Stimulated activated CD8-positive, alpha-beta memory T cell treated with anti-CD3 and anti-CD28 coated beads, Interleukin-12 subunit alpha, Interleukin-12 subunit beta, amount 100 ng/mL, for 1 hour (primary cell): ENCODE measurements at places on chromosomes 4 and X.

DNA sequence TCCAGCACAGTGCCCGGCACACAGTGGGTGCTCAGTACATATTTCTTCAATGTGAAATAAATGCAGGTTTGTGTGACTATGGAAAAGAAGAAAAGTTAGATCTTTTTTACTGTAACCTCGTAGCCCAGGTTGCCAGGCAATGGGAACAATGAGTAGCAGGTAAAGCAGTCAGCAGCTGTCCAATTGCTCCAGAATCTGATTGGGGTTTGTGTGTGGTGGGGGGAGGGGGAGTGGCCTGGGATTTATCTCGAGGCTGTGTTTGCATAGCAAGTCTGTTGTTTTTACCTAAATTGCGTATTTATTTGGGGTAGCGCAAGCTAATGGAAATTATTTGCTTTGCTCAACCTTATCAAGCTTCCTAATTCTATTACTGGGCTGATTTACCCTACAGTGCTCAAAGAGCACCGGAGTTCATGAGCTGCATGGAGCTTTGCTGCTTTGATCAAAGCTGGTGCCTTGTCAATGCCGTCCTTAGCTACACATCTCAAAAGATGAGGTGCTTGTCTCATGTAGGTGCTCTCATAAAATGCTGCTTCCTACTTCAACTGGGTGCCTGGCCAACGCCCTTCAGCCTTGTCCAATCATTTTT is 145.0 kb upstream of the DGKK start:
- no peak for DNase-seq

GRCh38 chrX:24357106-24357505 is 3.3 kb upstream of the SUPT20HL1 start:
- DNase-seq: no peak

GRCh38 chrX:122567911-122568310 is 616.2 kb upstream of the GRIA3 start:
- DNase-seq: no peak

GRCh38 chr4:53599632-53600031 is 8.3 kb upstream of the LNX1 start:
- no peak for DNase-seq

- DNase-seq: no peak
Observed at GRCh38 chr4:99591757-99592156, 17.1 kb downstream of the MTTP start.

- DNase-seq: no peak
Observed at GRCh38 chr4:174928174-174928573, 10.0 kb downstream of the ADAM29 start.

DNA sequence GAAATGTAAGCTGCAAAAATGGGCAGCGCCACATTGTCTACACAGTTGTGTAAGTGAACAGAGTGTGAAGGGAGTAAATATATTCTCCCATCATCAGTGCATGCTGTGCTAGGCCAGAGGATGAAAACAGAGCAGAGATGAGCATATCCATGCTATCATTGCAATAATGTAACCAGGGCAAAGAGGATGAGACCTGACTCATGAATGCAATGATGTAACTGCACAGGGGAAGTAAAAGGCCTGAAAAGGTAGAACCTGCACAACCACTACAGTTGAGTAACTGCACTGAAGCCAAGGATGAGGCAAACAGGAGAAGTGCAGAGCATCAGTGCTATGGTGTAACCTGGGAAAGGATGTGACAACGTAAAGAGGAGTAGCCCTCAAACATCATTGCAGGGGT is 220.4 kb upstream of the FAM47C start:
- no peak for DNase-seq

DNA sequence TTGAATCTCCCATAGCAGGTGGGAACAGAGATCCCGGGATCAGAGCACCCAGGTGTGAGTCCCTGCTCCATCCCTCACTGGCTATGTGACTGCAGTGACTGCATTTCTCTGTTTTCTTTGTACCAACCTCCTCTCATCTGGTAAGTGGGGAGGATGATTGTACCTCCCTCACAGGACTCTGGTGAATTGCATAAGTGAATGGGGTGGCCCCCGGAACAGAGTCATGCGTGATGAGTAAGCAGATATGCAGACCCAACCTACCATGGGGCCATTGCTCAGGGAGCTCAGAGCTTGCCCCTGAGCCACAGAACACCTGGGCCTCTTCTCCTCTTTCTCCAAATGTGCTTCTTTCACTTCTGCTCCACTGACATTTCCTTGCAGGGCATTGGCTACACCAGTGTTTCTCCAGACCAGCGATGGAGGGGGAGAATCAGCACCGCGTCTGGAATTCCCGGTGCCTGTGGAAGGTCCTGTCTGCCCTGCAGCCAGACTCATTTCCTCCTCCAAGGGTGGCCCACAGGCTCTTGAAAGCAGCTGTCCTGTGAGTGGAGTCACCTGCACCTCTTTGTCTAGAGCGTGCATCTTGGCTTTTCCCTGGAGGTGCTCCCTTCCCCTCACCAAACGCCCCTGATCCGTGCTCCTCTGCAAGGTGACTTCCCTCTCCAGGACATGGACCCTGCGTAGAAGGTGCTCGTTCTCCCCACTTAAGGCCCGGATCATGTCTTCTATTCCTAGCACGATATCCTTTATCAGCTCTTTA is 30.0 kb downstream of the C4orf50 start:
- no peak for DNase-seq

- DNase-seq: no peak
Observed at GRCh38 chrX:70171624-70172023, 5.7 kb upstream of the DGAT2L6 start.

GRCh38 chrX:48278958-48279357 is 23.8 kb downstream of the SSX1 start:
- DNase-seq: no peak

DNA sequence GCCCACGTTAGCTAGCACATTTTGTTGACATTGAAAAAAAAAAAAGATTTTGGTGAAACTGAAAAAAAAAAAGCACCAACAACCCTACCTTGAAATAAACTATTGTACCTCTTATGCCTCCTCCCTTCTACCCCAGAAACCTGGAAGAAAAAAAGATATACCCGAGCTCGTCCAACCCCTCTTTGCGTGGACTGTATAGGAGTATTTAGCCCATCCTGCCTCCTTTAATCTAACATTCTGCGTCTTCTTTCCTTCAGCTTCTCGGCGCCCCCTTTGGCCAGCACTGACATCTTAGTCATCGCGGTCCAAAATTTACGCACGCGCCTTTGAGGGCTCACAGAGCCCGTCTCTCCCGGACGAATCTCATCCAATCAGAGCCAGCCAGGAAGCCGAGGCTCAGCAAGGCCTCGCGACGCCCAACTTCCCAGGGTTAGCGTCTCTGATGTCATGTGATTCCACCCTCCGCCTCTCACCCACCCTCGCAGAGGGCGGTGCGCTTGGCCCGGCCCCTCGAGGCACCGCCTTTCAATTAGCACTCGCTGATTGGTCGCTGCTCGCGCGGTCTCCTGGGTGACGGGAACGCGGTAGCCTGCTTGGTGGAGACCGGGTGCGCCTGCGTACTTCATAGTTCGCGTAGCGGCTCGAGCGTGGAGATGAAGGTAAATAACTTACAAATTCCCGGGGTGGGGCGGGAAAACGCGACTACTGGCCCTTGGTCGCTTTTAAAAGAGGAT is at the start of gene WDR19:
Gene WDR19 (plus strand): TSS at position 625 of the 734 bp plus-strand sequence. CDS start 29 bp downstream, at position 654.
- DNase-seq: peak; percentile 97

DNA sequence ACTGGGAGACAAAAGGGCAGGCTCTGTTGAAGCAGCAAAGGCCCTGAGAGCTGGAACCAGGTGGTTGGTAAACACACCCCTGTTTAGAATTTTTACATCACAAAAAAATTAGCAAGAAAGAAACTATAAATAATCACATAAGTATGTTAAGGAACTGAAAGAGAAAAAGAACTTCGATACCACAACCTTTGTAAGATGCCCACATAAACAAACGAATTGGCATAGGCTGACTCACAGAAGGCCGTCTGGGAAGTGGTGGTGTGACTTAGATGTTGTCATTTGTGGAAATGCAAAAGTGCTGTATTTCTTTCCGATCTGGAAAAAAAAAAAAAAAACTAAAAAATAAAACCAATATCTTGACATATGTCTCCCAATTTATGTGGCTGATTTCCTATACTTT is 235.1 kb downstream of the USP46 start:
- DNase-seq: no peak
